ENCODE measurements at places on chromosomes 3 and 15.

DNA sequence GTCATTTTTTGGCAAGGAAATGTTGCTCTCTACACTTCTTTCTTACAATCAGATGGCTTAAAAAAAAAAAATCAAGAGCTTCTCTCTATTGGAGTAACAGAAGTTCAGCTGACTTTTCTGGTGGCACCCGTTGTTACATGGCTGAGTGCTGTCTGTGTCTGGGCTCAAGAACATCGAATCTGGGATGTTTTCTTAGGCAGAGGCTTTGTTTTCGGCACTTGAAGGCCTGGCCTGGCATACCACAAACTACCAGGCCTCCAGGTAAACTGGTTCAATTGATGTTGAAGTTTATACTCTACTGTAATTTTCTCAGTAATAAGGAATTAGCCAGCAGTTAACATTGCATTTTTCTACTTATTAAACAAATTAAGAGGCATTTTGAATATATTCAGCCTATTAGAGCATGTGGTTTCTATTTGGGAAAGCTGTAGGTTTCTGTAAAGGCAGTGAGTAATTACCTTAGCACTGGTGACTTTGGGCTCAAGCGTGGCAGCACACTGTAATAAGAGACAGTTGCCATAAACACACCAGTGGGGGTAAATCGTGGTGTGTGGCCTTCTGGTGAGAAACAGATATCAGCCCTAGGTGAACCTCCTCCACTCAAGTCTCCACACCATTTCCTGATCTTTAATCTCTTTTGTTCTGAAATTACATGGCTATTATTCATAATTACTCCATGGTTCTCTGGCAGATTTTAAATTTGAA, 544.7 kb downstream of the MECOM start:
- DNase-seq, result peak; percentile 60

DNA sequence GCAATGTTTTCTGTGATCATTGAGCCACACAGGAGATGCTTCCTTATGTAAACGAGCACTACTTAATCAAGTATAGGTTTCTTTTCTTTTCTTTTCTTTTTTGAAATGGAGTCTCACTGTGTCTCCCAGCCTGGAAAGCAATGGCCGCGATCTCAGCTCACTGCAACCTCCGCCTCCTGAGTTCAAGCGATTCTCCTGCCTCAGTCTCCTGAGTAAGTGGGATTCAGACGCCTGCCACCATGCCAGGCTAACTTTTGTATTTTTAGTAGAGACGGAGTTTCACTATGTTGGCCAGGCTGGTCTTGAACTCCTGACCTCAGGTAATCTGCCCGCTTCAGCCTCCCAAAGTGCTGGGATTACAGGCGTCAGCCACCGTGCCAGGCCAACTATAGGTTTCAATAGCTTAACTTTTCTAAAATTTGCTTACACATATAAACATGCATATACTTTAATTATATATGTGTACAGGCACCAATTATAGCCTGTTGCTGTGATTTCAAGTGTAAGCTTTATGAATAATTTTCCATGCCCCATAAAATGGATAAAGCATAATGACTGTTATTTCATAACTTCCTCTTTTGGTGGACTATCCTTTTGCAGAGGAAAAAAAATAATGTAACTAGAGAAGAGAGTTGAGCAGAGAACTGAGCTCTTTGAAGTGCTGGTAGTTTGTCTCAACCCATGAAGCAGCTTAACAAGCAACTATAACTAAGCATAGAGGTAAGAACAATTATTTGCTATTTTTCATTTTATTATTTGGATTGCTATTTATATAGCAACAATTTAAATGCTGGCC, 24.8 kb upstream of the MBNL1 start:
- DNase-seq, result no peak

GRCh38 chr15:90402223-90402622, 14.2 kb downstream of the IQGAP1 start:
- peak; percentile 86 for DNase-seq

DNA sequence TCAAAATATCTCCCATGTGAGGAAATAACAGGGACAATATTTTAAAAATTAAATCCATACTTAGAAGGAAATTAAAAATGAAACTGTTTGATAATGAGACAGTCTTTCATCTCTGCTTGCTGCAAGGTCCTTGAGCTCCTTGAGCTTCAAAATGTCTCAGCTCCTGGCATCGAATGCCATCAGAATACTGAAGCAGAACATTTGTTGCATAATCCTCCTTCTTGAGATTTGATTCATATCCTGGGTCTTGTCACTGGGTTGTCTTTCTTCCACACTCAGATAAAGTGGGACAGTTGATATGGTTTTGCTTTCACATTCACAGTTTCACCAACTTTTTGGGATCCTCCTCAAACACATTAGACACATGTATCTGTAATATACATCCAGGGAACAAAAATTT, 27.8 kb downstream of the COL8A1 start:
- peak; percentile 76 for DNase-seq

DNA sequence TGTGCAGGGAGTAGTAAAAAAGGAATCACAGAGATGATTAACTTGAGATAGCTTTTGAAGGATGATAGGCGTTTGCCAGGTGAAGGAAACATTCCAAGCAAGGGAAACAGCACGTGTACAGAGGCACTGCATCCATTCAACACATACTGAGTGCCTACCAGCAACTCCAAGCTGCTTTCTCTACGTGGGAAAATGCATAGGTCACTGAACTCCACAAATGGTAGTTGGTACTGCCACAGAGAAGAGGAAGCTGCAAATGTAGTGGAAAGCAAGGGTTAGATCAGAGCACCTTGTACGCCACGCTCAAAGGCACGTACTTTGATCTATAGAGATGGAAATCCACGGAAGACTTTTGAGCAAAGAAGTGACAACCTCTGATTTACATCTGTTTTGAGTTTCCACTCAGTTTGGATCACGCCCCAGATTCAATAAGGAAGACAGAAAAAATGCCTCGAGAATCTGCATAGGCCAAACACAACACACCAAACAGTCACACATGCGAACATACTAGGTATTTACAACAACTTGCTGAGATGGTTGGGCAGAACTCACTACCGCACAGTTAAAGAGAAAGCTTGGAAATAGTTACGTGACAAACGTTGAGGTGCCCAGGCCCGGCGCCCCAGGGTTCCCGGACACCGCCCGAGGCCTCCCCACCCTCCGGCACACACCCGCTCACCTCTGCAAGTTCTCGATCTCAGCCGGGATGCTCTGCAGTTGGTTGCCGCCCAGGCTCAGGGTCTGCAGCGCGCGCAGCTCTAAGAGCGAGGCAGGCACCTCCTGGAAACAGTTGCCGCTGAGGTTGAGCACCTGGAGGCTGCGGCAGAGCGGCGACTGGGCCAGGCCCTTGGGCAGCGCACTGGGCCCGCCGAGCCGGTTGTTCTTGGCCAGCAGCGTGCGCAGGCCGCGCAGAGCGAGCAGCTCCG, 826 bp downstream of the LRRC58 start:
- DNase-seq, result peak; percentile 39

- DNase-seq, result peak; percentile 15
These were observed 235.5 kb downstream of the CTNNB1 start for GRCh38 chr3:41434781-41435180.

All from kidney tubule cell (primary cell).